ENCODE measurements at places on chromosomes 2 and 18. TPM values are rescaled to one million over a fixed set of nuclear protein-coding genes. Genes with fewer than 3 reads are reported as not detected.

GRCh38 chr2:40105593-40105992 lies 326.5 kb upstream of the THUMPD2 start:
- DNase-seq, result no peak

DNA sequence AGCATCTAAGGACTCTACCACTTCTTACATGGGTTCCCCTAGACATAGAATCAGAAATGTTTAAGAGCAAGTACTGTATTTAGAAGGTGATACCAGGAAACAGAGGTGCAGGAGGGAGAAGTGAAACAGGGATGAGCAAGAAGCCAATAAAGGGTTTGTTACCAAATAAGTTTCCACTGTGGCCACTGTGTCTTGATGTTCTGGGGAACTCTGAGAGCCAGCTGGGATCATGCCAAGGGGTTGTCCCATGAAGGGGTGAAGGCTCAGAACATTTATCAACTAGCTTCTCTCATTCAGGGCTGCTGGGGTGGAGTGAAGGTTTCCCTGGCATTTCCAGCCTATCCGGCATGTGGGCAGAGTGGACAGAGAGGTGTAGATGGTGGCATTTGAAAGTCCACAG lies 147.1 kb upstream of the SH3BP4 start:
- DNase-seq, result no peak

Gene MC5R
- 1.2 TPM for total RNA-seq

DNA sequence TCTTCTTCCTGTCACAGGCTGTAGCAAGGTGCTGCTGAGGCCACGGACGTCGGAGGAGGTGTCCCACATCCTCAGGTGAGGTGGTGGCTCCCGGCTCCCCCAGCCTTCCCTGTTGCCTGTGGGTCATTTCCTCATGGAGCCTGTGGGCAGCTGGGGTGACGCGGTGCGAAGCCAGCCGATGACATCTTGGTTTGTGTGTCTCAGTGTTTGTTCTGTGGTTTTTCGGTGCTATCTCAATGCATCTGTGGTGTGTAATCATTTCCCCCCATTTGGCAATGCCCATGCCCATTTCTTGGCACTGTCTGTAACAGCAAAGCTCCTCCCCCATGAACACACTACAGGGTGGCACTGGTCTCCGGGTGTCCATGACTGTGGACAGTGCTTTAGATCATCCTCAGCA lies 6.6 kb downstream of the D2HGDH start:
- DNase-seq, result no peak

- no peak for DNase-seq
Measured at GRCh38 chr2:18788592-18788991, 199.2 kb upstream of the NT5C1B start.

DNA sequence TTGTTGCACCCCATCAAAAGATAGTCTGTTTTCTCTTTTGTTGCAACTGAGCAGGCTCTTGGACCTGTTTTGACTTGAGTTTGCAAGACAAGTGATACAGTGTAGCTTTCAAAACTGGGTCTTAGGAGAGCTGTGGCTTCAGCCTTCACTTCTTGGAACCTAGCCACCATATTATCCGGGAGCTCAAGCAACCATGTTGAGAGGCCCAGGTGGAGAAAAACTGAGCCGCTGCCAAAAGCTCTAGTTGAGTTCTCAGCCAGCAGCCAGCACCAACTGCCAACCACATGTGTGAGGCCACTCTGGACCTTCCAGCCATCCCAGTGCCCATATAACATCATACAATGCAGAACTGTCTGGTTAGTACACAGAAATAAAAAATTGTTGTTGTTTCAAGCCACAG lies 5.4 kb downstream of the CACNB4 start:
- no peak for DNase-seq

DNA sequence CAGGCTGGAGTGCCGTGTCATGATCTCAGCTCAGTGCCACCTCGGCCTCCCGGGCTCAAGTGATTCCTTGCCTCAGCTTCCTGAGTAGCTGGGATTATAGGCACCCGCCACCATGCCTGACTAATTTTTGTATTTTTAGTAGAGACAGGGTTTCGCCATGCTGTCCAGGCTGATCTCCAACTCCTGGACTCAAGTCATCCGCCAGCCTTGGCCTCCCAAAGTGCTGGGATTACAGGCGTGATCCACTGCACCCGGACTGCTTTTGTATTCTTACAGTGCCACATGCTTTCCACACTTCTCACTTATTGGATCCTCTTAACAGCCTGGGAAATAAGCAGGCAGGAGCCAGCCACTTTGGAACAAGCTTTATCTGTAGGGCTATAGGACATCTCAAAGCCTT lies 25.3 kb upstream of the BCL2L11 start:
- DNase-seq, result no peak

DNA sequence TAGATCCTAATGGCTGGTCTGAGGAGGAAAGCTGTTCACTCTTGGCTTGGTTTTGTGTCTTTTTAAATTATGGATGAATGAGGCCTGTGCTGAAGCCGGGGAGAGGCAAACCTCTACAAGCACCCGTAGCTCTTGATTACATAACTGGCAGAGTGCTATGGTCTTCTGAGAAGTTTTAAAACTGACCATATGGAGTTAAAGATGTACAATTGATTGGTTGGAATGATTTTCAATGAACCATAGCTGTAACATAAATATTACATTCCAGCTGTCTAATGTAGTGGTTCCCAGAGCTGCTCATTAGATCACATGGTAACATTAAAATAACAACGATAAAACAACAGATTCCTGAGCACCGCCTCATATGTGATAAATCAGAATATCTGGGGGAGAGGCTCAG lies 71.1 kb upstream of the MAP4K3 start:
- DNase-seq, result no peak

Gene ABCB11
- total RNA-seq, result 1.2 TPM

DNA sequence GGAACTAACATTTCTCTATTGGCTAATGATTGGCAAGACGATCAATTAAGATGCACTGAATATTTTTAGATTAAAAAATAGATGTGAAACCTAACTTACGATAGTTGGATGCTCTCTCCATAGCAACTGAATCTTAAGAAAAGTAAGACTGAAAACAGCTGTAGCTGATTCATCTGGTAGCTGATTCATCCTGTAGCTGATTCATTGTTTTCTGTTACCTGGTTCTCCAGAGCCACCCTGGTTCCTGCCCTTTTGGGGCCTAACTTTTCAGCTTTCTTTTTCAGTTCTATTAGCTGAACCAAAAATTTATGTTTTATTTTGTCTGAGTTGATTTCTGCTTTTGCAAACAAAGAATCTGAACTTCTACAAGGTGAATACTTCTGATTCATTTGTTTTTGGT lies 22.7 kb upstream of the SPR start:
- no peak for DNase-seq

GRCh38 chr2:30225131-30225762 lies 6.1 kb upstream of the LBH start:
- no peak for DNase-seq

GRCh38 chr2:43389581-43390466 lies 163.4 kb upstream of the ZFP36L2 start:
- DNase-seq, result no peak

Gene OTOF
- total RNA-seq, result not detected

Gene AQP12B
- not detected for total RNA-seq

Gene OSBPL1A
- 67.1 TPM for total RNA-seq

Gene SUCLG1
- 66.8 TPM for total RNA-seq

DNA sequence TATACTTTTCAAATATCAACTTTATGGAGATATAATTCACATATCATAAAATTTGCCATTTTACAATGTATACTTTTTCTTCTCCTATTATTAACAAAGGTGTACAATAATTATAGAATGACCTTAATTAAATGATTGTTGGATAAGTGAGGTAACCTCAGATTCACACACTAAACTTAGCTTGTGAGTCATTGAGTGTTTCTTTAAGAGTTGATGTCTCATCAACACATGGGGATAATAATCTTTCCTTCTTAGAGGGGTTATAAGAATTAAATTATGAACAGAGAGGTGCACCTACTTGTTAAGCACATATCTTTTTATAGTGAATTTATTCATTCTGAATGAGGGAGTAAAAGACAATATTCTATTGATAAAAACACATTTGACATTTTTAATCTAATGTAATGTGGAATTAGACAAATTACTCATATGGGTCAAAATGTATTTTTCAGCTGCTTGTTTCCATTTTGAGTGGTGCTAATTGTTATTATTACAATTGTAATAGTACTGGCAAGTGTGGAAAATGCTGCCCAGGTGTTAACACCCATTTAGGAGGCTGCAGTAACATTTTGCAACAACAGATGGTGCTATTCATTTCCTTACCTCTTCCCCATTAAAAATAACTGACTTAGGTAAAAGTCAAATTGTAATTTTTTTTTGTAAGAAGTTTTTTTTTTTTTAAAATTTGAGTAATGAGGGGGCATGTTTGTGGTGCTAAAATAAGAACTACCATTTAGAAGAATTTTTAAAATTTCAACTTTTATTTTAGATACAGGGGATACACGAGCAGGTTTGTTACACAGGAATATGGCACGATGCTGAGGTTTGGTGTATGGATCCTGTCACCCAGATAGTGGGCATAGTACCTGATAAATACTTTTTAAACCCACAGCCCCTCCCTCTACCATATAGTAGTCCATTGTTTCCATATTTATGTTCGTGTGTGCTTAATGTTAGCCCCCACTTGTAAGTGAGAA lies 32.1 kb upstream of the DYNAP start:
- DNase-seq, result no peak

DNA sequence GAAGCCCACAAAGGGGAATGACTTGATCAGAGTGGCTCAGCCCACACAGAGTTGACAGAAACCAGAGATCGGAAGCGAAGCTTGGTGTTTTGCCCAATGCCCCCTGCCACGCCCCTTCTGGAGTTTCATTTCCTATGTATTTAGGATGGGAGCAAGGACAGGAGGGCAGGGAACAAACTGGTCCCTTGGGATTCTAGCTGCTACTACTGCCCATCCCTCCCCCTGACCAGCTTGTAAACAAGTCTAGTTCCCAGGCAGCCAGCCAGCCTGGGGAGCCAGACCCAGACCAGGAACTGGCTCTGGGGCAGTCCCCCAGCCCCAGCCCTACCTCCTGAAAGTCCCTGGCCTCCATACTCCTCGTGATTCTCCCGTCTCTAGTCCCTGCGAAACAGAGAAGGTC lies 8.3 kb downstream of the WNT6 start:
- no peak for DNase-seq

All from omental fat pad (tissue), 4 donors.